ENCODE measurements at places on chromosomes 13 and 19.

DNA sequence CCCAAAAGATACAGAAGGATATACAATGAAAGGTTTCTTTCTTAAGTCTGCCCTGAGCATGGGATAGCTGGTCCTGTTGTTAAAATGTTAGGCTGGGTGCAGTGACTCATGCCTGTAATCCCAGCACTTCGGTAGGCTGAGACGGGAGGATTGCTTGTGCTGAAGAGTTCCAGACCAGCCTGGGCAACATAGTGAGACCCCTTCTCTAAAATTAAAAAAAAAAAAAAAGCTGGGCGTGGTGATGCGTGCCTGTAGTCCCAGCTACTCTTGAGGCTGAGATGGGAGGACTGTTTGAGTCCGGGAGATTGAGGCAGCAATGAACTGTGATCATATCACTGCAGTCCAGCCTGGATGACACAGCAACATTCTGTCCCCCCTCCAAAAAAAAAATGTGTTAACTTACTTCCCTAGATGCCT is 52.5 kb upstream of the SHKBP1 start:
- DNase-seq = no peak

DNA sequence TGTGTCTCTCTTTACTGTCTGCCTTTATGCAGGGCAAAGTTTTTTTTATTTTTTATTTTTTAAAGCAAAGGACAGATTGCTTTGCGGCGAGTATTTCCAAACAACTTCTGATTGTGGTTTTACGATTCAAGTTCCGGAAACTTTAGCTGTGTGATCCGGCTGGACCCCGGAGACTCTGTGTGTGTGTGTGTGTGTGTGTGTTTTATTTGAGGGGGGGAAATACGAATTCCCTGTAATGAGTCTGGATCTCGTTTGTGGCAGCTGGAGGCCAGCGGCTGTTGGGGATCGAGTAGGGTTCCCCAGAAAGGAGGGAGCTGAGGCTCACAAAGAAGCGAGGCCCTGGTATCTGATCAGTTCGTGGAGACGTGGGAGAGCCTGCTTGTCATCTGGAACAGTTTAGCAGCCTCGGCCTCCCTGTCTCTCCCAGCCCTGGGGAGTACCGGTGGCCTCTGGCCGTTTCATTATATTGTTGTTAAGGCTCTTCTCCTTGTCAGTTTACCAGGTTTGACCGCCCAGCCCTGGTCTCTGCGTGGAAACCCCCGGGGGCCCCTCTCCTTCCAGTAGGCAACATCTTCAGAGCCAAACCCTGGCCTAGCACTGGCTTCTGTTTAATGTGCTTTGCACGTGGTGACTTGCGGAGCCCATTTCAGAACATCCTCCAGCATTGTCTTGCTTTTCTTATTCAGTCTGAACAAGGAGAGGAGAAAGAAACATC is 1.3 kb downstream of the FARP1 start:
- no peak for DNase-seq

DNA sequence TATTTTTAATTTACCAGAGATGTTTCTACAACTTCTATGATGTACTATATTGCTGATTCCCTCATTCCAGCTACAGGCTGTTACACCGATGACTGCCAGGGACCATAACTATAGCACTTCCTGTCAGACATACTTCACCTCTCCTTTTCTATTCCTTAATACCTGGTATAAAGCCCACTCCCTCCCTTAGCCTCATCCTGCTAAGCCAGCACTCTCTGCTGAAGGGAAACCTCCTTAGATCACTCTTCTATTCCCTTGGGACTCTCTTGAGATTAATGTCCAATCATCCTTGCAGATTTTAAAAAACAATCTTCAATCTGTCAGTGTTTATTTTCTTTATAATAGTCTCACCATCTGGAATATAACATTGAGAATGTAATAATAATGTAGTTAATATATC is 127.9 kb downstream of the DIAPH3 start:
- no peak for DNase-seq

DNA sequence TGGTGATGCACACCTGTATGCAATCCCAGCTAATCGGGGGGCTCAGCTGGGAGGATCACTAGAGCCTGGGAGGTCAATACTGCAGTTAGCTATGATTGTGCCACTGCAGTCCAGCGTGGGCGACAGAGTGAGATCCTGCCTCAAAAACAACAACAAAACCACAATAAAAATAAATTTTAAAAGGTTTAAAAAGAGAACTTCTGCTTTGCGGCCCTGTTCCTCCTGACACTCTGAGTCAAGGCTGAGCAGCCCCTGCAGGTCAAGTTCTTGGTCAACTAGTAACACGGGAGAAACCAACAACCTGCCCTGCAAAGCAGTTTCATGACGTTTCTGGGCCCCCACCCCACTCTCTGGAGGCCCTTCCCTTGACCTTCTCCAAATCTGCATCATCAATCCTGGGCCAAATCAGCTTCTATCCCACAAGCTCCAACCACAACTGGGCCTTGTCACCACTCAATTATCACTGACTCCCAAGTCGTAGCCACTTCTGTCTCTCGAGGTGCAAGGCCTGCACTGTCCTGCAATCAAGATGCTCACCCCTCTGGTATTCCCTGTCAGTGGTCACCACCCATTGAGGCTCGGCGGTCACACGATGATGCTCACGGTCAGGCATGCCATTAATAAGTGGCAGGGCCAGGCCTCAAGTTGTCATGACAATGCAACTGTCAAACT is 7.5 kb downstream of the ELAVL1 start:
- DNase-seq = no peak

DNA sequence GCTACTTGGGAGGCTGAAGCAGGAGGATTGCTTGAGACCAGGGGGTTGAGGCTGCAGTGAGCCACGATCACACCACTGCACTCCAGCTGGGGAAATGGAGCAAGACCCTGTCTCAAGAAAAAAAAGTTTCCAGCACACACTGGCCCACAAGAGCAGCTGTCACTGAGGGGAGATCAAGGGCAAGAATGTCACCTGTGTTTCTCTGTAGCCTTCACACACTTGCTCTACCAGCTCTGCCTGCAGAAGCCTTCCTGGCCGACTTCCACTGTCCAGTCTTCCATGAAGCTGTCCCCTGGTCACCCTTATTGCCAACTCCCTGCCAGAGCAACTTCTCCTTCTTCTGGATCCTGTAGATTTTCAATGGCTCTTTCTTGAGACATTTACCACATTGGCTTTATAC is 158.0 kb downstream of the KCTD15 start:
- no peak for DNase-seq

DNA sequence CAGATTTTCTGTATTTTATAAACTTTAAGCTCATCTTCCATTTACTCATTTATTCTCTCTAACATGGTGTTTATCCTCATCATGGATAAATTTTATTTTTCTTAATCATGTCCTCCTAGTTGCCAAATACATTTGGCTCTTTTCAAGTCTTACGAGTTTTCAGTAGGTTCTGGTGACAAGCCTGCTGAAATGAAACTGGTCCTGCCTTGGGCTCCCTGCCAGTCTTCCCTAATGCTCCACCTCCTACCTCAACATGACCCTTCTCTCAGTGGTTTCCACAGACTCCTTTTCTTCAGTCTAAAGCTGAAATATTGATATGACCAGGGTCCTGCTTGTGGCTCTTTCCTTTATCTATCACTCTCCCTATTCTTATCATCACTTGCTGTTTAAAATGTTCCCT is 81.2 kb downstream of the TRPC4 start:
- no peak for DNase-seq

GRCh38 chr13:84606616-84607015 is 724.3 kb upstream of the SLITRK1 start:
- DNase-seq = no peak

GRCh38 chr19:47729799-47730520 is 15.4 kb upstream of the NOP53 start:
- no peak for DNase-seq

DNA sequence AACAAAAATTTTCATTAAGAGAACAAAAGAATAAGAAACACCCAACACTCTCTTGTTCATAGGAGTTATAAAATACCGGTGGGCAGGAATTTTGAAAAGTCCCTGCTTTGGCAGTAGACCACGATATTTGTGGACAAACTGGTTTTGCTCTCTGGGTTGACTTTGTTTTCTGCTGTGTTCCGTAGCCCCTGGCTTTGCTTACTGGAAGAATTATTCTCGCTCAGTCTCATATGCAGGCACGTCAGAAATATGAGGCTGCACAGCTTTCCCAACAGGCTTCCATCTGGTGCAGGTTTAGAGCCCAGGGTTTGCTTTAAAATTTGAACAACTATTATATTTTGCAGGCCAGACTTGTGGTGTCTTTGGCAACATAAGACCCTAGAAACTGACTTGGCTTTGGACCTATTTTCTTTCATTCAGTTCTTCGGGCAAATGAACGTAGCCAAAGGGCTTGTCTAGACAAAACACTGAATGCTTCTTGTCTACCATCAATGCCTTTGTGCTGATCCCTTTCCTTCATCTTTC is 2012.6 kb downstream of the PCDH9 start:
- DNase-seq = no peak

- DNase-seq = no peak
Observed at GRCh38 chr13:89930861-89931260, 1416.6 kb upstream of the MIR17HG start.

DNA sequence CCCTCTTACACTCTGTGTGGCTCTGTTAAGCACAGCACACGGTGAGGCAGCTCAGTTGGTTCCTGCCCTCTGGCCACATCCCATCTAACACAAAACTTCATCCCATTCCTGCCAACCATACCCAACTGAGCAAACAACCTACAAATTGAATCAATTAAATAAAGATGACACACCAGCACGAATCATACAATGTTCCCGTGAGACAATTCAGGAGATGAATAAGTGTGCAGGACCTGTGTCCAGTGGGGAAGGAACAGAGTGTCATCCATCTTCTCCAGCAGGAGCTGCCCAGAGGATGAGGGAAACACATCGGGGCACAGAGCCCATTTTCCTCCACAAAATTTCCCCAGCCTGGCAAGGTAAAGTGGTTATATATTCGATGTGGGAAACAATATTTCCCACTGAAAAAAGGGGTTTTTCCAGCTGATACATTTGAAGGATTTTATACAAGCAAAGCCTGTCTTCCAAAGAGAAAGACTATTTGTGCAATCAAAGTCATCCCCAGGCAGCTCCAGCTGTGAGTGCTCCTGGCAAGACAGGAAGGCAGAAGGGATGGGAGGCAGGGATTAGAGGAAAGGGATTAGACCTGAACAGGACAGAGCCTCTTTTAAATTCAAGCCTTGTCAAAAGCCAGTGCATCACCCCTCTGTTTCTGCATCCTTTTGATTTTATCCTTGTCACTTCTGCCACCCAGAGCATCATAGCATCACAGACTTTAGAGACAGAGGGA is 240.2 kb downstream of the LHFPL6 start:
- DNase-seq = no peak

- peak; percentile 66 for DNase-seq
Observed at GRCh38 chr19:9538183-9539058, at the start of gene ZNF426. TSS of gene ZNF426 (minus strand) at chr19:9538645. CDS start at chr19:9536232, 2,413 bp downstream.

DNA sequence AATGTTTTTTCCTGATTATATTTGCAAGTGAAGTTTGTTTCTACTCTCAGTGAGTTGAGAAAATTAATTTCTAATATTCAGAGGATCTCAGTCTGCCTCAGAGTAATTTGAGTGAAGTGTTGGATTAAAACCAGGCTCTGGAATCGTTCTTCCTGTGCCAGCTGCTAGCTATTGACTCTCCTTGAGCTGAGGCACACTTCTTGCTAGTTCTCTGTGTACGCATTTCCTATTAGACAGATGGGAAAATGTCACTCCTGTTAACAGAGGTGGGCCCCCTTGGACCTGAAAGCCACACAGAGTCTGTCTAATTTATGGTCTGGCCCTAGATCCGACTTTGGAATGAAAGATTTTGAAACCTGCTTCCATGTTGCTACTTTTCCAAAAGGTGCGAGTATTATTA is 107.6 kb upstream of the RNF113B start:
- DNase-seq = no peak

DNA sequence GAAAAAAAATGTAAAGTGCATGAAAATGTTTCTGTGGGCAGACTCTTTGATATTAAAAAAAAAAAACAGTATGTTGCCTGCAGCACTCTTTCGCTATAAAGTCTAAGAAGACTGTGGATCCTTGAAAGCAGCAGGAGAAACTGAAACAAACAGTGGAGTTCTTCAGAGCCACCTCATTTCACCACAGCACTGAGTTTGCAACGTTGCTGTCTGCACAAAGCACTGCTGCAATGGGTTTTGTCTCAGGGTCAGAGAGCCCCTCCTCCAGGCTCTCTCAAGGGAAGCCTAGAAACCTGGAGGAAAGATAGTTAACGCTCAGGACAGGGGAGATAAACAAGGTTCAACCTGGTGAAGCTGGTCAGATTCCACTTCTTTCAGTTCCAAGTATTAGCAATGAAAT is 248.7 kb downstream of the EFNB2 start:
- DNase-seq = no peak

DNA sequence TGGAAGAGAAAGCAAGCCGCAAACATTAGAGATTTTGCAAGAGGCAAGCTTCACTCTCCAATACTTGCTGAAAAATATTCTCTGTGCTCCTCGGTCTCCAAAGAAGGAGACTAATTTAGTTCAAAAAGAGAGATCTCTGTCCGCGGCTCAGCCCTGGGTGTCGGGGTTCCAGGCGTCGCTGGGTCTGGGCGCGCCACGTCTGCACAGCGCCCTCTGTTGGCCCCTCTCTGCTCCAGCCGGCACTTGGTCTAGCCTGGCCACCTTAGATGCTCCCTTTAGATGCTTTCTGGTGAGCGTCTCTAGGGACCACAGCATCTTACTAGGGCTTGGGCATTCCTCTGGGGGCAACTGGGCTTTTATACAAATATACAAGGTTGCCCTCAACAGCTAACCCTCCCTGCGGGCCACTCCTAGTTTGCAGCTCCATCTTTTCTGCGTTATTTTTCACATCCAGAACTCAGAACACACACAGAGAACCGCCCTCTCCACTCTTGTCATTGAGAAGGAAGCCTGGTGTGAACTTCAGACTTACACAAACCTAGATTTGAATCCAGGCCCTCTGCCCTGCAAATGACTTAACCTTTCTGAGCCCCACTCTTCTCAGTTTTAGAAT is 78.3 kb downstream of the CYSLTR2 start:
- DNase-seq = no peak

GRCh38 chr19:48539503-48540096 is 12.4 kb upstream of the SULT2B1 start:
- DNase-seq = no peak

DNA sequence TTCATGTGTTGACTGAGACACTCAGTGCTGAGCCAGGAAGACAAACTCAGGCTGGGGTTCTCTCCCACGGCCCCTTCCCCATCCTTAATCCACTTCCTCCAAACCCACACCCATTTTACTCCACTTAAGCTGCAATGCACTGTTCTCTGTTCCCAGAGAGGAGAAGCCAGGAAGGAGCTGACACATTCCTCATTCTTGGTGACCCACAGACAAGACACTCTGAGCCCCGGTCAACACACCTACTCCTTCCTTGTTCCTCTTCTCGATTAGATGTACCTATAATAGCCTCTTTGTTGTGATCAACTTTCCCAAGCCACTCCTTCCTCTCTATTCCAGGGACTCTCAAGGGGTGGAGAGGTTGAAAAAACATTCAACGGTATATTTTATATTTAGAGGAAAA is 47.1 kb downstream of the INSR start:
- DNase-seq = no peak

DNA sequence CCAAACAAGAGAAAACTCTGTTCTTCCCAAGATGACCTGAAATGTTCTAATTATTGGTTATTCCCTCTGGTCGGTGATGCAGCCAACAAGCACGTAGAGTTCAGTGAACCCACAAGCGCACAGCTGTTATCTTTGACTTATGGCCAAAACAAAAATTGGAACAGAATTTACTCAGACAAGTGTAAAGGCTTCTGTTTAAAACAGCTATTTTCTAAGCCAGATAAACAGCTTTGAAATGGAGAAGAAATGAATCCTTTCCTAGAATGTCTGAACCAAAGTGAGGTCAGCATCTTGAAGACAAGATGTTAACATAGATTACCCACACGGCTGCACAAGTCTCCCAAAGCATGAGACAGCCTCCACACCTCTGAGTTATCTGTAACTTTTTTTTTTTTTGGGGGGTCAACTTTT is 669.2 kb downstream of the DIAPH3 start:
- DNase-seq = peak; percentile 19

Data from HFF-Myc (cell line).